ENCODE measurements at places on chromosomes 3 and 15. TPM values are rescaled to one million over a fixed set of nuclear protein-coding genes. Genes with fewer than 3 reads are reported as not detected.

Gene BUB1B
- total RNA-seq: 72.8 TPM

Gene GADL1
- not detected for total RNA-seq

Gene PLA2G4D
- not detected for total RNA-seq

Gene PARP6
- 42.9 TPM for total RNA-seq

DNA sequence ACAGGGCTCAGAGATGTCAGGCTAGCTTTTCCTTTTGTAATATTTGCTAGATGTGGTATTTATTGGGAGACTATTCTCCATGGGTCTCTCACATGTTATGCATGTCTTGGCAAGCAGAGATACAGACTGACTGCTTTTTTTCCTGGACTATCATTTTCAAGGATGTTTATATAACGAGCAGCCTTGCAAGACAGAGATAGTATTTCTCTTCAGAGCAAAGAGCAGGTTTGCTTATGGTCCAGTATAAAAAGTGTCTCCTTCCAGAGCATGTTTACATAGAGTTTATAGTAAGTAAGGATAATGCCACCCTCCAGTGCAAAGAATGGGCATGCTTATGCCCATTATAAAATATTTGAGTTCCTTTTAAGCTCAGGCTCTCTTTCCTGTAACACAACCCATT is 24.6 kb downstream of the GTF2E1 start:
- no peak for DNase-seq
- H3K27me3 ChIP-seq: no peaks in the 10 kb centered on the region

DNA sequence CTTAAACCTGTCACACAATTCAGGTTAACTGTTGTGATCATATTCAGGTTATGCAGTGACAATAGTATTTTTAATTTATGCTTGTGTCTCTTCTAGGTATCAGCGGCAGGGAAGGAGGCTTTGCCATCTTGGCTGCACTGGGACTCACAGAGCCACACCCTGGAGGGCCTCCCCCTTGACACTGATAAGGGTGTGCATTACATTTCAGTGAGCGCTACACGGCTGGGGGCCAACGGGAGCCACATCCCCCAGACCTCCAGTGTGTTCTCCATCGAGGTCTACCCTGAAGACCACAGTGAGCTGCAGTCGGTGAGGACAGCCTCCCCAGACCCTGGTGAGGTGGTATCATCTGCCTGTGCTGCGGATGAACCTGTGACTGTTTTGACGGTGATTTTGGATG is 23.6 kb upstream of the BSN start:
- no peaks in the 10 kb centered on the region for H3K27me3 ChIP-seq
- no peak overlapping the region for H3K4me3 ChIP-seq
- peaks cover 37% of the 10 kb centered on the region for H3K36me3 ChIP-seq
- H3K27ac ChIP-seq: no peak overlapping the region
- H3K4me1 ChIP-seq: peaks cover 5% of the 10 kb centered on the region

- H3K4me1 ChIP-seq: no peaks in the 10 kb centered on the region
- H3K36me3 ChIP-seq: 0 out of 3 replicates have a peak, but pooled peaks cover 3% of the 10 kb centered on the region
- no peak overlapping the region for H3K4me3 ChIP-seq
- DNase-seq: no peak
- no peaks in the 10 kb centered on the region for H3K27me3 ChIP-seq
Observed at GRCh38 chr3:71568207-71568606, 15.3 kb downstream of the FOXP1 start.

DNA sequence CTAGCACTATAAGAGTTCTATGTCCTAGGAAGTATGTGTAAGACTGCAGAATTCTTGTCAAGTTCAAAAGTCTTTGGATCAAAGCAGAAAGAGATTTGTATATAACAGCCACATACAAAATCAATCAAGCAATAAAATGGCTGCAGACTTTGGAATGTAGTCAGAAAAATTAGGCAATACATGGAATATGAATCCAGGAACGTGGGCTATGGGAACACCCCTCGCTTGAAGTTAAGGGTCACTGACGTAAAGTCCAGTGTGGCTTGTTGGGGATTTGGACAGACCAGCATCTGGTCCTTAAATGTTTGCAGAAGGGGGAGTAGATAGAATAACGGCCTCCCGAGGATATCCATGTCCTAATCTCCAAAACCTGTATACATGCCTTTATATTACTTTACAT is 178.6 kb downstream of the ADAMTS9 start:
- H3K4me3 ChIP-seq: no peak overlapping the region
- H3K36me3 ChIP-seq: no peaks in the 10 kb centered on the region
- no peak for DNase-seq
- H3K27me3 ChIP-seq: no peaks in the 10 kb centered on the region
- H3K4me1 ChIP-seq: no peaks in the 10 kb centered on the region

DNA sequence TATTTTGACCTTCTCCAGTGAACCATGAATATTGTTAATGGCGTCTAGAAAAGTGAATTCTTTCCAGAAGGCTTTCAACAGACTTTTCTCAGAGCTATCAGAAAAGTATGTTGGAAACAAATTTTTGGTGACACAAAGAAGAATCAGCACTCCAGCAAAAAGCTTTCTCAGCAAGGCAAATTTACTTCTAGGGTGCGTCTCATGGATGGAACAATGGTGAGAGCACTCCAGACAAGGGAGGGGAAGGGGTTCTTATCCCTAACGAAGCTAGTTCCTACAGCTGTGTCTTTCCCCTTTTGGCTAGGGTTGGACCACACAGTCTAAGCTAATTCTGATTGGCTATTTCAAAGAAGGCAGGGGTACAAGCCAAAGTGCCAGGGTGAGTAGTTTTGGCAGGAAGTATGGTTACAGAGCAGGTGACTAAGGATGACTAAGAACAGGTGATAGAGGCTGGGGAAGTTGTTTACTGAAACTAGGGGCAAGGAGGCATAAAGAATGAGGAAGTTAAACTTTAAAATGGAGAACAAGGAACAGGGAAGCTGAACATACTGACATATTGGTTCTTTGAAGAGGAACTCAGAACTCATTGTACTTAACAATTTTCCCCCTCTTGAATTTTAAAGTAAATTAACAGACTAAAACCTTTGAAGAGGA is 959.8 kb downstream of the NAALADL2 start:
- no peaks in the 10 kb centered on the region for H3K4me1 ChIP-seq
- H3K27me3 ChIP-seq: no peaks in the 10 kb centered on the region
- no peak overlapping the region for H3K27ac ChIP-seq
- DNase-seq: no peak
- H3K4me3 ChIP-seq: no peak overlapping the region
- H3K36me3 ChIP-seq: no peaks in the 10 kb centered on the region

- H3K36me3 ChIP-seq: no peaks in the 10 kb centered on the region
- peak overlapping the region; percentile 72 for H3K27ac ChIP-seq
- H3K4me1 ChIP-seq: peaks cover 17% of the 10 kb centered on the region
- H3K4me3 ChIP-seq: peak overlapping the region; percentile 60
- peak; percentile 18 for DNase-seq
Observed at GRCh38 chr15:72116731-72117485, 1.0 kb downstream of the MYO9A start.

DNA sequence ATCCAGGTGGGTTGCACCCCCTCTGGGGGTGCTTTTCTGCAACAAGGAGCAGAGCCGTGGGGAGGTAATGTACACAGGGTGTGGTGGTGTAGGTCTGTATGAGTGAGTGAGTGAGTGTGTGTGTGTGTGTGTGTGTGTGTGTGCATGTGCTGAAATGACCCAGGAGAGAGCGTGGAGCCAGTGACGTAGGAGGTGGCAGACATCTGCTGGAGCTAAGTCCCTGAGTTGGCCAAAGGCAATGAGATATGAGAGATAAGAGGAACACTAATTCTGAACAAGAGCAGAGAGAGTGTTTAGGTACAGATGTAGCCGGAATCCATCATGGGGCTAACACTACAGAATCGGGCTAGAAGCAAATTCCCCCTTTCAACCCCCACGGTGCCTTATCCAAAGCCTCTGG is 27.6 kb downstream of the BDH1 start:
- H3K36me3 ChIP-seq: no peaks in the 10 kb centered on the region
- no peak overlapping the region for H3K27ac ChIP-seq
- DNase-seq: no peak
- H3K27me3 ChIP-seq: peaks cover 78% of the 10 kb centered on the region

GRCh38 chr15:66474135-66474534 is 23.4 kb downstream of the SNAPC5 start:
- no peaks in the 10 kb centered on the region for H3K4me1 ChIP-seq
- H3K36me3 ChIP-seq: peaks cover 14% of the 10 kb centered on the region
- H3K4me3 ChIP-seq: no peak overlapping the region
- DNase-seq: no peak

- H3K36me3 ChIP-seq: no peaks in the 10 kb centered on the region
- peak; percentile 31 for DNase-seq
- H3K27ac ChIP-seq: no peak overlapping the region
- H3K4me3 ChIP-seq: no peak overlapping the region
- H3K4me1 ChIP-seq: no peaks in the 10 kb centered on the region
Observed at GRCh38 chr3:112013058-112013783, 14.5 kb downstream of the TAGLN3 start.

DNA sequence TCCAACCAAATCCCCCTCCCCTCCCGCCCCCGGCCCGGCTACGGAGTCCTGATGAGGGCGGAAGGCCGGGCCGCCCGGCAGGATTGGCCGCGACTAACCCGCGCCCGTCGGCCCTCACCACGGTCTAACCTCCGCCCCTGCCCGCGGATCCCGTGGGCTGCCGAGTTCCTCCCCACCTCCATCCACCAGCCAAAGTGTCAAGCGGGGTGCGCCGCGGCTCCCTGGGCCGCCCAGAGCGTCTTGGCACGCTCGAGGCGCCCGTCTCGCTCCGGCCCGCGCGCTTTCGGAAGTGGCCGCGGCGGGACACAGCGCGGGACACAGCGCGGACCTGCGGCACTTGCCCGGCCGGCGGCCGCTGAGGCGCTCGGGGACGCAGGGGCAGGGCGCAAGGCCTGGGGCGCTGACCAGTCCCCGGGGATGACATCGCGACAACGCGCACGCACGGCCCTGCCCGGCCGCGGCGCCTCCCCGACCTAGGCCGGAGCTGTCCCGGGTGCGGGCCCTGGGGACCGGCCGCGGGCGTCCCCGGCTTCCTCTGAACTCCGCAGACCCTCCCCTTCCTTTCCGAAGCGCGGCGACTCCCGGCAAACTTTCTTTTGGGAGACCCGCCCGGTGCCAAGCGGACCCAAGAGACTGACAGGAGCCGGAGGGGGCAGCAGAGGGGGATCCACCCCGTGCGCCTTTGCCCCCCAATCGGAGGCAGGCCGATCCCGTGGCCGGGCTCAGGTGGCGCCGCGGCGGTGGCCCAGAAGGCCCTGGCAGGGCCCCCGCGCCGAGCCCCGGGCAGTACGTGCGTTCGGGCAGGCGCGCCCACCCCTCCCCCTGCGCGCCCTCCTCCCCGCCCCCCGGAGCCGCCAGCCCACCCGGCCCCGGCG is 112.8 kb upstream of the ICE2 start:
- H3K27ac ChIP-seq: no peak overlapping the region
- H3K36me3 ChIP-seq: no peaks in the 10 kb centered on the region
- H3K4me3 ChIP-seq: no peak overlapping the region
- peaks cover 16% of the 10 kb centered on the region for H3K4me1 ChIP-seq
- no peak for DNase-seq
- peaks cover 22% of the 10 kb centered on the region for H3K27me3 ChIP-seq

- peaks cover 42% of the 10 kb centered on the region for H3K36me3 ChIP-seq
- no peak overlapping the region for H3K4me3 ChIP-seq
- DNase-seq: no peak
- no peaks in the 10 kb centered on the region for H3K27me3 ChIP-seq
- no peaks in the 10 kb centered on the region for H3K4me1 ChIP-seq
Observed at GRCh38 chr3:194404365-194405140, 5.5 kb upstream of the GP5 start.

- peak overlapping the region; percentile 90 for H3K4me3 ChIP-seq
- H3K27me3 ChIP-seq: no peaks in the 10 kb centered on the region
- H3K36me3 ChIP-seq: peaks cover 47% of the 10 kb centered on the region
- peaks cover 33% of the 10 kb centered on the region for H3K4me1 ChIP-seq
- H3K27ac ChIP-seq: peak overlapping the region; percentile 61
Observed at GRCh38 chr3:51940648-51941462, 849 bp downstream of the RRP9 start.

GRCh38 chr15:33304924-33305323 is 5.8 kb upstream of the RYR3 start:
- DNase-seq: no peak
- H3K27me3 ChIP-seq: peaks cover 4% of the 10 kb centered on the region
- no peak overlapping the region for H3K4me3 ChIP-seq
- no peaks in the 10 kb centered on the region for H3K4me1 ChIP-seq
- H3K27ac ChIP-seq: no peak overlapping the region

DNA sequence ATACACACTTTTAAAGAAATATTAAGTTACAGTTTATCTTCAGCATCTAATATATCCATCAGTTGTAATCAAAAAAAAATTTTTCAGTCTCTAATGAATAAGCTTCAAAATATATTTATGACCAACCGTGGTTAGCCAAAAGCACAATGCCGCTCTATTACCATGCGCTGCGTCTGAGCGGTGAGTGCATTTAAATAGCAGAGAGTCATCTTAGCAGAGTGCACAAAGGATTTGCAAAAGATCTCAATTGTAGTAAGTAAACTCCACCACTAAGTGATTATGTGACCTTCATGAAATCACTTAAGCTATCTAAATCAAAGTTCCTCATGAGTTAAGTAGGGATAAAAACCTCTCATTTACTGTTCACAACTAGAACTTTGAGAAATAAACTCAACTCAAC is 4.9 kb downstream of the TP63 start:
- H3K36me3 ChIP-seq: no peaks in the 10 kb centered on the region
- H3K4me3 ChIP-seq: no peak overlapping the region
- no peaks in the 10 kb centered on the region for H3K4me1 ChIP-seq
- no peaks in the 10 kb centered on the region for H3K27me3 ChIP-seq
- no peak for DNase-seq
- no peak overlapping the region for H3K27ac ChIP-seq

GRCh38 chr3:97928986-97929385 is 43.2 kb downstream of the RIOX2 start:
- no peaks in the 10 kb centered on the region for H3K27me3 ChIP-seq
- no peaks in the 10 kb centered on the region for H3K4me1 ChIP-seq
- no peak overlapping the region for H3K27ac ChIP-seq
- no peak for DNase-seq

- H3K27ac ChIP-seq: no peak overlapping the region
- H3K4me3 ChIP-seq: no peak overlapping the region
- DNase-seq: no peak
- H3K36me3 ChIP-seq: no peaks in the 10 kb centered on the region
- H3K4me1 ChIP-seq: no peaks in the 10 kb centered on the region
Observed at GRCh38 chr15:47711655-47712054, 5.7 kb upstream of the SEMA6D start.

GRCh38 chr3:40417845-40418543 is 31.0 kb downstream of the ENTPD3 start:
- no peak overlapping the region for H3K4me3 ChIP-seq
- peak overlapping the region; percentile 7 for H3K27ac ChIP-seq
- H3K36me3 ChIP-seq: no peaks in the 10 kb centered on the region
- peaks cover 12% of the 10 kb centered on the region for H3K4me1 ChIP-seq
- no peaks in the 10 kb centered on the region for H3K27me3 ChIP-seq

DNA sequence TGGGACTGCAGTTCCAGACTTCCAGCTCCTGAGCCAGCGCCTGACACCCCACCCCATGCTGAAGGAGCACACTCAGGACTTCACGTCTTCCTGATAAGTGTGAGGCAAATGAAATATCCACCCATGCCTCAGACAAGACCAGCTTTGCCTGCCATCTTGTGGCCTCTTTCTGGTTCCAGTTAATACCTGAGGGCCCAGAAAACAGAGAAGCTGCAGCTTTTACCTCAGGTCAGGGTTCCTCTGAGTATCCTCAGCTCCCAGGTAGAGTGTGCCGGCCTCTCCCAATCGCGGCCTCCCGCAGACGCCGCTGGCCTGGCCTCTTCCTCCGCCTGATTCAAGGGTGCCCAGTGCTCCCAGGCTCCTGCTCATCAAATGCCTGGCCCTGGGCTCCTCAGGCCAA is 5.1 kb upstream of the KLHL6 start:
- peaks cover 12% of the 10 kb centered on the region for H3K4me1 ChIP-seq
- H3K4me3 ChIP-seq: no peak overlapping the region
- H3K27ac ChIP-seq: no peak overlapping the region
- H3K27me3 ChIP-seq: no peaks in the 10 kb centered on the region
- no peak for DNase-seq

All from K562 (cell line).